ENCODE measurements at places on chromosomes 5 and 9. TPM values are rescaled to one million over a fixed set of nuclear protein-coding genes. Genes with fewer than 3 reads are reported as not detected.

Gene RNF183
- not detected for total RNA-seq

Gene TMEM38B
- total RNA-seq = 9.3 TPM

Gene PIGO
- total RNA-seq = 11.4 TPM

Gene PDE6A
- total RNA-seq = not detected

Gene FOXI1
- not detected for total RNA-seq

Gene PPP1R26
- total RNA-seq = 17.9 TPM

Gene GNPDA1
- 36.2 TPM for total RNA-seq

Gene LECT2
- total RNA-seq = not detected

Gene PCDHB11
- total RNA-seq = 3.1 TPM

Gene SURF6
- total RNA-seq = 25.8 TPM

Gene TAF11L12
- not detected for total RNA-seq

Gene SCGB3A2
- not detected for total RNA-seq

Gene AGXT2
- not detected for total RNA-seq

Gene ZNF454
- 3.9 TPM for total RNA-seq

Gene GADD45G
- total RNA-seq = 85.6 TPM

Gene SERF1A
- 2.7 TPM for total RNA-seq

Gene ECM2
- total RNA-seq = 11.1 TPM

Gene F12
- not detected for total RNA-seq

Gene ANKRD31
- 0.23 TPM for total RNA-seq

Gene CCL28
- 8.6 TPM for total RNA-seq

Gene TRMO
- 14.5 TPM for total RNA-seq

Gene DOCK8
- 46.1 TPM for total RNA-seq

Gene KCNV2
- total RNA-seq = not detected

Gene RNF180
- total RNA-seq = 25.7 TPM

Gene GPR150
- total RNA-seq = not detected

Gene PPP2CA
- total RNA-seq = 131 TPM

Gene CDO1
- total RNA-seq = 9.7 TPM

Gene TMEM252
- 0.67 TPM for total RNA-seq

Data from gastroesophageal sphincter (tissue), 4 donors.